ENCODE measurements at places on chromosomes 3 and 15.

DNA sequence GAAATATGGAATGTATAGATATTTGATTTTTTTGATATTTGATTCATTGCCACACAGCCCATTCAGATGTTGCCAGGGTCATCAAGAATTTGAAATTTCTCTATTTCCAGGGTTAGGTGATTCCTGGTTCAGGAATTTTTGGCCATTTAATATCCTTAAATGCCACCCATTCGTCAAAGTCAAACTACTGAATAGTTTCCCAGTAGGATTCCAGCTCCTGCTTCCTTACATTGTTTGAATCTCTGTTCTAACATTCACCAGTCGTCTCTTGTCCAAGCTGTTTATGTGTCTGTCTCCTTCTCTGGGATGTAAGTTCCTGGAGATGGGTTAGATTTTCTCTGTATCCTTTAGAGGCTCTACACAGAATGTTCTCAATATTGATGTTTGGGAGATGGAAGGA is 124.9 kb upstream of the TLE3 start:
- DNase-seq, result no peak

- DNase-seq, result peak; percentile 36
Observed at GRCh38 chr3:172808969-172809546, 58.5 kb downstream of the ECT2 start.

GRCh38 chr3:160065282-160065681 is 76.6 kb downstream of the IL12A start:
- DNase-seq, result no peak

GRCh38 chr3:194089357-194090177 is 46.4 kb upstream of the HES1 start:
- DNase-seq, result peak; percentile 99

GRCh38 chr3:155492841-155493240 is 199.4 kb upstream of the STRIT1 start:
- DNase-seq, result peak; percentile 7

DNA sequence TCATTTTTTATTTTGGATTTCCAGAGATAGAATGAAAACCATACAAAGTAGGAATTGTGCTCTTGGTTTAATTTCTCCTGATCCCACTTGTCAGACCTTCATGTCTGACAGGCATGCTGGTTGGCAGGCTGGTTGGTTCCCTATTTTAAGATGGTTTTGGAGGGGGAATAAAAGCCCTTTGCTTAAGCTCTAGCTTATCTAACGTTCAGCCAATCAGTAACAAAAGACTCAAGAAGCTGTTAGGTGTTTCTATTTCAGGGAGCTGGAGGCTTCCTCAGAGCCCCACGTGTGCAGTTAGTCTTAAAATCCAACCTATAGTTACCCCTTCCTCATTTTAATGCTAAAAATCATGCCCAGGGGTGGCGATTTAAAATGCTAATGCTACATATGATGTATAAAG is 40.5 kb upstream of the XIRP1 start:
- no peak for DNase-seq

- DNase-seq, result peak; percentile 42
Observed at GRCh38 chr3:149625795-149626194, 32.0 kb downstream of the WWTR1 start.

- DNase-seq, result peak; percentile 37
Observed at GRCh38 chr3:47985381-47985780, 30.8 kb downstream of the MAP4 start.

GRCh38 chr15:25136119-25136518 is 181.3 kb downstream of the SNRPN start:
- peak; percentile 7 for DNase-seq

DNA sequence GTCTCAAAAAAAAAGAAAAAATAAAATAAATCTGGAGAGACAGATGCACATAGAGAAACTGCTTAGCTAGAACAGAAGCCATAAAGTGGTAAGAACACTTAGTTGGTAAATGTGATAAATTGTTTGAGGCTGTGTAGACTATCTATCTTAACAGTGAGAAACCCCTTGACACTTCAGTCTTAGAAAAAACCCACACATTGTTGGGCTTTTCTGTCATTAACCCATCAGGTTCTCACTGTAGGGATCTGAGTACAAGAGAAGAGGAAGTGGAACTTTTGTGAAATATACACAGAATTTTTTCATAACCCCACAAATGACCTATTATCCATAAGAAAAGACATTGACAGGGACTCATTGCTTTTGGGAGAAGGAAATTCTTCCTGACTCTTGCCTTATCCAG is 24.4 kb downstream of the TP63 start:
- no peak for DNase-seq

DNA sequence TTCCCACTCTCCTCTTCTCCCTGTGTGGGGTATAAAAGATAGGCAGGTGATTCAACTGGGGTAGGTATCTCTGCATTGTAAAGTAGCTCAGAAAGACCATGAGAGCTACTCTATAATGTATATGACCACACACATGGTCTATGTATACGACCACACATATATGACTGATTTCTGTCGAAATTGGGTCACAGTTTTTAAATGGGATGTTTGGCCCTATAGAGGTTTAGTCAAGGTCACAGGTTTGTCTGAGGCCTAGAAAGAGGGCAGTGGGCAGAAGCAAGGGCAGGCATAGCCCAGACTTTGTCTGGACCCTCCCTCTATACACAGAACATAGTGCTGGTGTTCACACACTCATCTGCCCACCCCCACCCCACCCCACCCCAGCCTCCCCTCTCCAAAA is 4.4 kb downstream of the LAMP3 start:
- no peak for DNase-seq

DNA sequence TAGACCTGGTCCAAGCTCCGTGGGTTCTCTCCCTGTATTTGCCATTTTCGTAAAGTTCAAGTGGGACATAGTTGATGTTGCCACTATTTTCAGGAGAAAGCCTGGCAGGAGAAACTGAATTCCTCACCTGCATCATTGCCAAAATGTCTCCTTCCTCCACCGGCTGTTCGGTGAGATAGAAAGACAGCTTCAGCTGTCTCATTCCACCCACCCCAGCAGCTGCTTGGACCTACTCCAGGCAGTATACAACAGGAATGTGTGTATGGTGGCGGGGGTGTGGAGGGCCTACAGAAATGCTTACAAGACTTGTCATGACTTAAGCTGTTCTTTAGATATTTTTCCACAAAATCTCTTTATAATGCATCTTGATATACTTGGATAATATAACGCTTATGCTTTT is 132.7 kb upstream of the RAP2B start:
- DNase-seq, result peak; percentile 77

GRCh38 chr15:70521576-70522322 is 241.6 kb downstream of the UACA start:
- DNase-seq, result no peak

DNA sequence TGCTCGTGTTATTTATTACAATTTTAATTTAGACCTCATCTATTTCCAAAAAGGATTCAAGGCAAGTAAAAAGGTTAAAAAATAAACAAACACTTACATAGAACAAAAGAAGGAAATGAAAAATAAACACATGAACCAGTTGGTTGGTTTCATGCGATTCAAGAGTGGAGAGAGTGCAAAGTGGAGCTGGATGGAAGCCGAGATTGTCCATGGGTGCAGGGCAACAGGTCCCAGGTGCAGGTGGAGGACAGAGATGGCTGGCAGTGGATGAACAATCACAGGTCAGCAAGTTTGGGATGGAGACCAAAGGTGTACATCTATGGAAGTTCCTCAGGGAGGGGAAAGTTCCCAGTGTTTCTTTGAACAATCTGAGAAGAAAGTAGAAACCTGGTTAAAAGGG is 11.6 kb upstream of the SEMA5B start:
- no peak for DNase-seq

DNA sequence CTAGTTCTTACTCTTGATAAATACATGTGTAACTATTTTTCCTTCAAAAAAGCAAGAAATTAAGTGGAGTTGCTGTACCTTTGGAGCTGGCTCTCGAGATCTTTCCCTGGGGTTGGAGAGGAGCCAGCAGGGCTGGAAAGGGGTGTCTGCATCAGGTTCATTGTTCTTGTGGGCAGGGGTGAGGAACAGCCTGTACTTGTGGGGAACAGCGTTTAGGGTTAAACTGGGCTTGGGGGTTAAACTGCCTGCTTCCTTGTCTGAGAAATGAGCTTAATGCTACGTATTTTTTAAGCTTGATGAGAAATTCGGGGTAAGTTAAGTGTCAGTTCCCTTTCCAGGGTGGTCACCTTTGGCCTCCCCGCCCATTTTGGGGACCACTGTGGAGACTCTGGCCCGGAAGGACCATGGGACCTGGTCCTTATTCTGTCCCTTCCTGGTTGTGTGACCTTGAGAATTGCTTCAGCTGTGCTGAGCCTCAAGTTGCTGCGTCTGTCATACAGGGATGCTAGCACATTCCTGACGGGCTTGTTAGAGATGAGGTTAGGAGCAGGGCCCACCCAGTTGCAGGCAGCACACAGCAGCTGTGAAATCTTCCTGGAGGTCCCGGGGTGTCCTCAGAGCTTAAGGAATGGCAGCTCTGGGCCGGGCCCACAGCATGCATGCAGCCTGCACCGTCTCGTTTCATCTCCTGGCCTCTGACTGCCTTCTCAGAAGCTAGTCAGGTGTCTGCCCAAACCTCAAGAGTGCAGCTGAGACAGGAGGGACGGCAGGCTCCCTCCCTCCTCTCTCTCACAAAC is 11.6 kb downstream of the H1-8 start:
- peak; percentile 42 for DNase-seq

- DNase-seq, result peak; percentile 82
Observed at GRCh38 chr3:76405196-76405595, 619.8 kb upstream of the ZNF717 start.

GRCh38 chr15:32743411-32744140 is 25.8 kb downstream of the GREM1 start:
- peak; percentile 62 for DNase-seq

- no peak for DNase-seq
Observed at GRCh38 chr15:50057196-50057595, 61.8 kb downstream of the ATP8B4 start.

DNA sequence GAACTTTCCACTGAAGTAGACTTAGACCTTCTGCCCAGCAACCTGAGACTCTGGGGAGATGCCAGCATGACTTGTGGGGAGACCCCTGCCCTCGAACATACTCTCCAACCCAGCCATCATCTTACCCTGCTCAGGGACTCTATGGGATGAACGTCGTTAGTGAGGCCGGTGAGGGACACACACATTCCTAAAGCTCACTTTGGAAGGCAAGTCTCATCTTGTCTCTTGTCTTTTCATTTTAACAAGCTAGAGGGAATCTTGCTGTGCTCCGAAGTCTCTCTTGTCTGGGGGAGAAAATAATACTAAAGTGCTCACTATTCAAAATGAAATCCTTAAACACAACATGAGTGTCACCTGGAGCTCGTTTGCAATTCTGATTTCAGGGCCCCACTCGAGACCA is 239.5 kb upstream of the HES1 start:
- DNase-seq, result no peak

DNA sequence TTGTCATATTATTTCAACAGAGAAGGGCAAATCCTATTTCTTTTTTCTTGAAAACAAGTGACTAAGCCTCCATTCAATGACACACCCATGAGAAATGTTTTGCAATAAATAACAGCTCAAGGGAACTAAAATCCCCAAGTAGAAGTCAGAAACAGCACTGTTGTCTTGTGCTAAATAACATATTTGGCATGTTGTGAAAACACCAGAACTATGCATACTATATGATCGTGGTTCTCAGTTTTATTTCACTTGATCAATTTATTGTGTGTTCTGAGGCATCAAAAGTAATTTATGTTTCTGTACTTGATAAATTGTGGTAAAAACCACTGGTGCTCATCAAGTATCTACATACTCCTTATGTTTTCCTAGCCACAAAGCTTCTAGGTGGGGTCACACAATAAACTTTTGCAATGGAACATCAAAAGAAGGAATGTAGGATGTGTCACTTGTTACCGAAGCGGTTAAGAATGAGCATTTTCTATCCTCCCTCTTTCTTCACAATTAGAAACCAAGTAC is 691.7 kb upstream of the CBLB start:
- DNase-seq, result peak; percentile 70

- DNase-seq, result no peak
Observed at GRCh38 chr3:39542588-39542988, 75.1 kb downstream of the MOBP start.

GRCh38 chr15:36361351-36361870 is 218.0 kb upstream of the CDIN1 start:
- DNase-seq, result peak; percentile 78

DNA sequence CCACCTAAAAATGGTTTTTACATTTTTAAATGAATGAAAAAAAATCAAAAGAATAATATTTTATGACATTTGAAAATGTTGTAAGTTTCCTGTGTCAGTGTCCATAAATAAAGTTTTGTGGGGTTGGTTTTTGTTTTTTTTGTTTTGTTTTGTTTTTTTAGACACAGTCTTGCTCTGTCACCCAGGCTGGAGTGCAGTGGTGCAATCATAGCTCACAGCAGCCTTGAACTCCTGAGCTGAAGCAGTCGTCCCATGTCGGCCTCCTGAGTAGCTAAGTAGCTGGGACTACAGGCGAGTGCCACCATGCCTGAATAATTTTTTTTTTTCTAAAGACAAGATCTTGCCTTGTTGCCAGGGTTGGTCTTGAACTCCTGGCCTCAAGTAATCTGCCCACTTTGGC is 2.8 kb upstream of the GLB1 start:
- DNase-seq, result no peak

GRCh38 chr3:25567388-25567787 is 97.3 kb downstream of the TOP2B start:
- DNase-seq, result peak; percentile 90

- DNase-seq, result no peak
Observed at GRCh38 chr3:99409961-99410360, 228.4 kb upstream of the COL8A1 start.

DNA sequence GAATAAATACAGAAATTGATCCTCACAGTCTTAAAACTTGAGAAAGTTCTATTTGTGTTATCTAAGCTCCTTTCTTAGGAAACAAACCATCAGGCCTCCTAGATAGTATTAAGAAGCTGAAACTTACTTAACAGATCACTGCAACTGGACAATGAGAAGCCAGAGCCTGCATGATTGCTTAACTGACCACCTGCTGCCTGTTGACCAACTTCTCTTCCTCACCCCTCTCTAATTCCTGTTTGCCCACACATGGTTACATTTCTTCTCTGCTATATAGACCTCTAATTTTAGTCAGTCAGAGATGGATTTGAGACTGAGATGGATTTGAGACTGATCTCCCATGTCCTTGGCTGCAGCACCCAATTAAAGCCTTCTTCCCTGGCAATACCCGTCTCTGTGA is 13.5 kb downstream of the CCPG1 start:
- DNase-seq, result no peak

GRCh38 chr3:54660714-54661132 is 267.1 kb downstream of the LRTM1 start:
- peak; percentile 80 for DNase-seq

Measured in fibroblast of skin of back (primary cell).